HCEC 1CT (cell line): ENCODE measurements at places on chromosomes 3 and 15.

GRCh38 chr3:166270429-166270828, 433.2 kb upstream of the BCHE start:
- DNase-seq, result no peak

DNA sequence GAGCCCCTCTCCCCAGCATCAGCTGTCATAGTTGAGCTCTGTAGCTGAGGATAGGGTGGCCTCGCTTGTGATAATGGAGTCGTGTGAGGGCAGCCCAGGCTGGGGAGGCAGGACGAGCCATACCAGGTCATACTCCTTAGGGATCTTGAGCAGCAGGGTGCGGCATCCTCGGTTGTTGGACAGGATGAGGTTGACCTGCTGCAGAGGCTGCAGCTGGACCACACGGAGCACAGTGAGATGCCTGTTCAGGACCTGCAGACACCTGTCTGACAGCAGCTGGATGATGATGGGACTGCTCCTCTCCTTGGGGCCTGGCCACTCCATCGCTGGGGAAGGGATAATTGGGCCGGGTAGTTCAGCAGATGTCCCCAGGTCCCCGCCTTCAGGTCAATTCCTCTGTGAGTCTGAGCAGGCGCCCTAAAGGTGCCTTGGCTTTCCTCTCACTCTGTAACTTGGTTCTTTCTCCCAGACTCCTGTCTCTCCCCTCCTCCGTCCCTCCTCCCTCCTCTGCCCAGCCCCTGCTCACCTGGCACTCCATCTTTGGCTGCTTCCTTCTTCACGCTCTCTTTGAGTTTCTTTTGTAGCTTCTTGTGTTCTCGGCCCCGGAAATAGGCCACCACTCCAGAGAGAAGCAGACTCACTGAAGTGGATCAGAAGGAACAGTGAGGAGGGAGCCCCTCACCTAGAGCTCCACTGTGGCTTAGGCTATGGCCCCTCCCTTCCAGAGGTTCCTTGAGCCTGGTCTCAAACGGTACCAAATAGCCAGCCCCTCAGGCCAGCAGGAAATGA, 7.8 kb downstream of the DUOX2 start:
- DNase-seq, result no peak

- DNase-seq, result no peak
Observed at GRCh38 chr3:31629054-31629453, 96.3 kb downstream of the STT3B start.

GRCh38 chr3:72996473-72997333, at the start of gene PPP4R2:
Gene PPP4R2, plus strand, starts transcription at chr3:72996811. Its CDS starts 227 bp downstream, at chr3:72997038.
- DNase-seq, result peak; percentile 90
